ENCODE measurements at places on chromosomes 6 and 20.

DNA sequence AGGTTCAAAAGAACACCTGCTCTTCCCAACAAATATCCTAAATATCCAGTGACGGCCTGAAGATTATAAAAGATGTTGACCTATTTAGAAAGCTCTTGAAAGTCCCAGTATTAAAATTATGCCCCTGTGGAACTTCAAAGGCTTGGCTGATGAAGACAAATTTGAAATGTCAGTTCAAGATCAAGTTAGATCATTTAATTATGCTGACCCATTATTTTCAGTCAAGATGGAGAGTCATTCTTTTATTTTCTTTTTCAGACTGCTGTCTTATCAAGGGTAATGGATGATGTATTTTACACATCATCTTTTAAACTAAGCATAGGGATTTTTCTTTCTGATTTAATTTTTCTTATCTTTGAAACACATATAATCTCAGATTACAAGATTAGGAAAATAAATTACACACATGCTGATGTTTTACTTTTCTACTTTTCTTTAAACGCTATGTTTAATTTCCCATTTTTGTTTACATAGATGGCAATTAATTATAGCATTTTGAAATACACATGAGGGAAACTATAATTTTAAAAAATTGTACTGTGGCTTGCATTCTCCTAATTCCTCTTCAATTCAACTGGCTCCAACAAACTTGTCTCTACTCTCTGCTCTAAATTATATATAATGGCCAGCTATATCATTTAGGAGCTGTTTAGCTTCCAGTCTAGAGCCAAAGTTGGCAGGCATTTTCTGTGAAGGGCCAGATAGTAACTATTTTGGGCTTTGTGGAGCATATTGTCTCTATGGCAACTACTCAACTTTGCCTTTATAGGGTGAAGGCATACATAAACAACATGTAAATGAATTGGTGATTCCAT, 123.7 kb downstream of the RCAN2 start:
- no peak for DNase-seq

- no peak for DNase-seq
These were observed 197.3 kb downstream of the PREX1 start for GRCh38 chr20:48630342-48631075.

GRCh38 chr6:90397929-90398674, 101.5 kb upstream of the BACH2 start:
- no peak for DNase-seq

GRCh38 chr20:36109251-36109947, 45.1 kb upstream of the EPB41L1 start:
- no peak for DNase-seq

DNA sequence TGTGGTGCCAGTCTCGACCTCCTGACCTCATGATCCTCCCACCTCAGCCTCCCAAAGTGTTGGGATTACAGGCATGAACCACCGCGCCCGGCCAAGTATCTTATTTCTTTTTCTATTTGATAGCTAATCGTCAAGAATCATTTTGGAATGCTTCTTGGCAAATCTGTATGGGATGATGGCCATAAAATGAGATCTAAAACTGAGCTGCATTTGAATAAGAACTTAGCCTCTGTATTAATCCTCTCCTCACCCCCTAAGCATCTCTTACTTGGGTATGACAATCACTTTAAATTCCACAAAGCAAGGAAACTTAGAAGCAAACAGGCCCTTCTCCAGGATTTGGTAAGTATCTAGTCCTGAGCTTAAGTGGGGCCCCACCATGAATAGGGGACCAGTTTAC, 108.9 kb upstream of the BTBD3 start:
- DNase-seq: no peak

DNA sequence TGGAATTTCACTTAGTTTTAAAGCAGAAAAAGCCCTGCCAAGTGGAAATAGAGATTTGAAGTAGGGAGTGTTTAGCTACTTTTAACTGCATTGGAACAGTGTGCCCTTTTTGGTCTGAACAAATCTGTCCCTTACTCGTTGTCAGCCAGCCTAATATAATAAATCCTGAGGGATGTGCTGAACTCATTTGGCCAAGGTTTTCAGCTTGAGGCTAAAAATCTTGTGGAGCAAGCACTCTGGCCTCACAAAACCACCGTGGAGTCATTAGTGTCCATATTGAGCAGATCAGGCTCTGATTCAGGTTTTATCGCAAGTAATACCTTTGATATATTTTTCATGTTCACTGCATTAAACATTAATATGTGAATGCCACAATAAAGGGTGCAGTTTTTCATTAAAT, 383.5 kb downstream of the FRK start:
- DNase-seq: no peak

DNA sequence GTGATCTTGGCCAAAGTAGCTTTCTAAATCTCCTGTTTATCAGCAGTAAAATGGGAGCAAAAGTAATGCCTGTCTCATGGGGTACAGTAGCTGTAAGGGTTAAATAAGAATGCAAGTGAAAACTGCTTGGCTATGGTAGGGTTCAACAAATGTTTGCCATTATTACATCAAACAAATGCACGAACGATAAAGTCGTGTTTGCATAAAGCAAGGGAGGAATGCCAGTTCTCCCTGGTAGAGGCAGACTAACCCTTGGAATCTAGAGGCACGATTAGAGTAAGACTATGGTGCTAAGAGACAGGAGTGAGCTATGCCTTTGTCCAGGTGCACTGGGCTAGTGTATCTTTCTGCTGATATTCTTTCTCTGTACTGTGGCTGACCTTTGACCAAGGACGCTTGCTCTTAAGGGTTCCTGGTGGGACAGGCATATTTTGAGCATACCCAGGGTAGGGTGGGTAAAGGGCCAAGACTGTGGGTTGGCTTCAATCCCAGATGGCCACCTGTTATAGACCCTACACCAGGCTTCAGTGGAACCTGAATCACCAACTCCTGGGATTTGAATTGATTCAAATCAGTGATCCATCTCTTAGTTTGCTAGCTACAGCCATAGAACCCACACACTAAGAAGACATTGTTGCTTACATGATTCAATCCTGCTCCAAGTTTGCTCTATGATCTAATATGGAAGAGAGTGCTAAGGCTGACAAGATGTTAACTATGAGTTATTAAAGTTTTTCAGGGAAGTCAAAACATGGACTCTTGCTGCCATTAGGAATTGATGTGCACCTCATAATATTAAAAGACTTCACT, 139.9 kb downstream of the CCDC170 start:
- DNase-seq: no peak

DNA sequence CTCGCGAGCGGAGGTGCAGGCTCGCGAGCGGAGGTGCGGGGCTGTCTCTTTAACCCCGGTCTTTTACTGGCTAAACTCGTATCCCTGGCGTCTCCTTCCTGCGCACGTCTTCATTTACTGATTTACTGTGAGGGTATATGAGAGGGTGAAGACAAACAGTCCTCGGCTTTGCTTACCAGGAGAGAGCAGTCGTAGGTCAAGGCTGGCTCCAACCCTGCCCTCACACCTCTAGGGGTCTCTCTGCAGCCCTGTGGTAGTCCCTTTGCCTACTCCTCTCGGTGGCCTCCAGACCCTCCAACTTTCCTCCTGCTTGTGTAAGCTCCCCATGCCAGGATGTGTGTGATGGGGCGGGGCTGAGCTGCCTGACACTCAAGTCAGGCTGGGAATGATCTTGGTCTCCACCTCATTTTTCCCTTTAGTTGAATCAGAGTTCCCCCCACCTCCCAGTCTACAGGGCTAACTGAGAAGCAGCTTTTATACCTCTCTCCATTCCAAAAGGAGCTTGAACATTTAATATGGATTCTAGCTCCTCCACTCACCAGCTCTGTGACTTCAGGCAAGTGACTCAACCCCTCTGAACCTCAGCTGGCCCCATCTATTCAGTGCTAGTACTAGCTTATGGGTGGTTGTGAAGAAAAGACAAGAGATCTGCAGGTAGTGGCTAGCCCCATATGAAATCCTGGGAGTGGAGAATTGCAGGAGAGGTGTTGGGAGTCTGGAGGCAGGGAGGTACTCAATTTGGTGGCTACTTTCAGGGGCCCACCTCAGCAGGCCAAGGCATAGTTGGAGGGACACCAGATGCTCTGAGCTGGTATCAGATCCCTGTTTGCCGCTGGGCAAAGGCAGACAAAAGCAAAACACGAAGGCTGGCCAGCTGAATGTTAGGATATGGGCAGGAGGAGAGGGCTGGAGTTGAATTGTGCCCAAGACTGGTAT, 902 bp downstream of the SLC29A1 start:
- no peak for DNase-seq

- no peak for DNase-seq
These were observed 57.4 kb upstream of the MPC1 start for GRCh38 chr6:166440106-166440505.

GRCh38 chr6:10278746-10279145, 136.1 kb downstream of the TFAP2A start:
- no peak for DNase-seq

All from NCI-H2107 (cell line).